ENCODE measurements at places on chromosomes 5 and 9.

DNA sequence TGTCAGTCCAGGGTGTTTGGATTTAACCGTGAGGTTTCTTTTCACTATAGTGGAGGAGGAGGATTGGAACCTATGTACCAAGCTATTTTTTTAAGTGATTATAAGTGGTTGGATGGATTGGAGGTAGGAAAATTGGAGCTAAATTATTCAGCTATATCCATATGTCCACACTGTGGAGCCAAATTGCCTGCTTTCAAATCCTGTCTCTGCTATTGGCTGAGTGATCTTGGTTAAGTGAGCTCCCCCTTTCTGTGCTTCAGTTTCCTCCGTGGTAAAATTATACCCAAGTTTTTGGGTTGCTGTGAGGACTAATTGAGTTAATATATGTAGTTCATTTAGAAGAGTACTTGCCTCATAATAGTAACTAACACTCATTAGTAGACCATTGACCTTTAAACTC is 2.5 kb downstream of the CENPP start:
- peak; percentile 48 for DNase-seq

DNA sequence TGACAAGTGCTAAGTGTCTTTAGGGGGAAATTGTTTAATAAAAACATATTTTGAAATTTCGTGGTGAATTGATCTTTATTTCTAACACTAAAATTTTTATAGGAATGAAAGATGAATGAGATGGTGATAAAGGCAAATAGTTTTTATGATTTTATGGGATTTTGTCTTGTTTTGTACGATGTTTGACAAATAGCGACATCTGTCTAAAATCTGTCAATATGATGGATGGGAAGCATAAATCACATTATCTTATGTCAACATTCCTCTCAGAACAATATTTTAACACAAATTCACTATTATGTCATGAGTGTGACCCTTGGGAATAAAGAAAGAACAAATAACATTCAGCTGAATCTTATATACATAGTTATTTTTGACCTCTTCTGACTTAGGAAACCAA is 852.0 kb upstream of the CDH6 start:
- DNase-seq, result no peak

GRCh38 chr9:32928912-32929311 is 72.5 kb downstream of the APTX start:
- DNase-seq, result no peak

- no peak for DNase-seq
Observed at GRCh38 chr9:117232281-117232680, 182.6 kb downstream of the ASTN2 start.

DNA sequence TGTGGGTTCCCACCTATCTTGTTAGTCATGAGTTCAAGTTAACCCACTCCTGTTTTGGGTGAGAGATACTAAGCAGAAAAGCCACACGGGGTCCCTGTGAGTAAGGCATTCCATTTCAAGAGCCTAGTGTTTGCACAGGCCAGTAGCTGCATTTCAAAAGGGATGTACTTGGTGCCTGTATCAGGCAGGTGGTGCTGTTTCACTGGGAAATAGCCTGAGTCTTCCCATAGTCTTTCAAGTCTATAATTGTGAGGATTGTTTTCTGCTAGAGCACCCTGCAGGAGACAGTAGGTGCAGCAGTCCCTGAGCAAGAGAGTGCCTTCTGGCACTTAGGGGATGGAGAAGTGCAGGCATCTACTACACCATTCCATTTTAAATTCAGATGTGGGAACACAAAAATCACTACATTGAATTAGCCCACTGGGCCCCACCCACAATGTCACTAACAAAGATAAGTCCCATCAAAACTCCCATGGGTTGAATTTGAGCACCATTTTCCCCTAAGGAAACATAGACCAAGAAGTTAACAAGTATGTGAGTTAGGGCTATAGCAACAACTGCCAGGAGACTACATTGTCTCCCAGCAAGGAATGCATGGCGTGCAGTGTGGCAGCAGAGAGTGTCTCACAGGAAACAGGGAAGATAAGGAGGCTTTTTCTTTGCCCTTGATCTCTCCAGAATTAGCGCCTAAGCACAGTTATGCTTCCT is 263.2 kb downstream of the COX7C start:
- DNase-seq, result peak; percentile 86

- no peak for DNase-seq
Observed at GRCh38 chr5:127418974-127419682, 98.3 kb upstream of the PRRC1 start.

GRCh38 chr5:33788922-33789566 is 102.7 kb downstream of the ADAMTS12 start:
- DNase-seq, result peak; percentile 99

GRCh38 chr5:72623936-72624335 is 116.7 kb upstream of the ZNF366 start:
- no peak for DNase-seq

- no peak for DNase-seq
Observed at GRCh38 chr9:1053282-1053621, 3.1 kb downstream of the DMRT2 start.
